Jurkat, Clone E6-1 (cell line): ENCODE measurements at places on chromosomes 7 and 10.

DNA sequence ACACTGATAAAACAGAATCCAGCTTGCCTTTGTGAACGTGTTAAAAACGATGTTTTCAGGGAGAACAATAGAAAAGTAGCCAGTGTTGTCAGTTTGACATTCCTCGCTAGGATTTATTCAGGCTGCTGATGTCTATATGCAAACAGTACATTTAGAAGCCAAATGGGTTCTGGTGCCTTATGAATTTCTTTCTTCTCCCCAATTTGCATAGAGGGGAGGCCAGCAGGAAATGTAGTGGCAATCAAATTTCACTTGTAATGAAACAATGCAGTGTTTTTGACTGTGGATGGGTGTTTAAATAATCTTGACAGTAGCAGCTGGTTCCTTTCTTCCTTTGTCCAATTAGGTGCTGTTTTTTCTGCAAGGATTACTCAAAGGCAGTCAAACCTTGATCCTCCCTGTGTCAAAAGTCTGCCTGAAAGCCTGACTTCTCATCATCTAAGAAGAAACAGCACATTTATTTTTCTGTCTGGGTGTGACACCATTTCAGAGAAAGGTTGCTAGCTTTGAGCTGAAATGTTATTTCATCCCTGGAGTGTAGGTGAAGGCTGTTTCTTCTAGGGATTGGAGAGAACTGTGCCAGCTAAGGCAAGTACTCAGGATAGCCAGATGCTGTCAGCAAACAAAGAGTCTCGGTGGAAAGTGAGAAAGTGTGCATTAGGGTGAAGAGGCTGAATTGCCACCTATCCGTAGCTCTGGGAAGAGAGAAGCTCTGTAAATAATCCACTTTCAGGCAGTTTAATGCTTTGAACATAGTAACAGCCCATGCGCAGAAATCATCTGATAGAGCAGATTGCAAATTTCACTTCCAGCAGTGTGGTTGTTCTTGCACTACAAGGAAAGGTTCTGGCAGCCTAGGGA is 36.6 kb upstream of the ZNRF2 start:
- DNase-seq, result no peak

GRCh38 chr10:126878594-126878993 is 26.6 kb upstream of the DOCK1 start:
- no peak for DNase-seq

DNA sequence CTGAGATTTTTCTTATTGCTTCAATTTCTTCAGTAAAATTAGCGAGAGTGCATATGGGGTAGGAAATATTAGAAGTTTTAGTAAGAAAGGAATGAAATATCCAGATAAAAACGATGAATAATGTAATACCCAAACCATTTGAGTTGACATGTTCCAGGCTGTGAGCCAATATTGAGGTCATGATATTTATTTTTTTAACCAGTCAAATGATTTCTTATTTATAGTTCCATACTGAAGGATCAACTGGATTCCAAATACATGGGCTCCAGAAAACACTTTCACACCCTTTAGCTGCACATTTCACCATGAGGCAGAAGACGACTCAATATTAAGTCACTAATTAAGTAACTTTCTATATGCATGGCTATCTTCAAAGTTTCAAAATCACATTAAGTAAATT is 312.5 kb downstream of the PPP1R3A start:
- no peak for DNase-seq

DNA sequence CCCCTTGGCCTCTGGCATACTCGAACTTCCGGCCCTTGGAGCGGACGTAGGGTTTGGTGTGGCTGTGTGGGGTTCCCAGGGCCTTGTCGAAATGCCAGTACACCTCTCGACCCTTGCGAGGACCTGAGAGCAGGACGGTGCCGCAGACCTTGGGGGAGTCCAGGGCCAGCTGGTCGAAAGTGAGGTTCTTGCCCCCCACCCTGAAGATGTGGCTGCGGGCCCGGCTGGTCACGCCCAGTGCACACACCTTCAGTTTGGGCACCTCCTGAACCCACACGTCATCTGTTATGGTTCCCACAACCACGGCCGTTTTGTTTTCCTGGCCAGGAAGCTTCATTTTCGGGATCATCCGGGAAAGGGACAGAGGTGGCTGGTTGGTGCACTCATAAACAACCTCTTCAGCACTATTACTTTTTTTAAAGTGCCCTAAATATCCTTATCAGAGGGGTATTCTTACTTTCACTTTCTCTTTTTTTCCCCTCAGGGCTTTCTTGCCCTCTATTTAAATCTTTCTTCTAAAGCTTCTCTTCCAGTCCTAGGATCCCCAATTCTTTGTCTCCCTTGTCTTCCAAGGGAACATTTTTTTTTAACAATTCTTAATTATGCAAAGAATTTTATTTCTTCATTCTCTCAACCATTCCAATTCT is 44.9 kb upstream of the FAM3C start:
- DNase-seq, result peak; percentile 4

DNA sequence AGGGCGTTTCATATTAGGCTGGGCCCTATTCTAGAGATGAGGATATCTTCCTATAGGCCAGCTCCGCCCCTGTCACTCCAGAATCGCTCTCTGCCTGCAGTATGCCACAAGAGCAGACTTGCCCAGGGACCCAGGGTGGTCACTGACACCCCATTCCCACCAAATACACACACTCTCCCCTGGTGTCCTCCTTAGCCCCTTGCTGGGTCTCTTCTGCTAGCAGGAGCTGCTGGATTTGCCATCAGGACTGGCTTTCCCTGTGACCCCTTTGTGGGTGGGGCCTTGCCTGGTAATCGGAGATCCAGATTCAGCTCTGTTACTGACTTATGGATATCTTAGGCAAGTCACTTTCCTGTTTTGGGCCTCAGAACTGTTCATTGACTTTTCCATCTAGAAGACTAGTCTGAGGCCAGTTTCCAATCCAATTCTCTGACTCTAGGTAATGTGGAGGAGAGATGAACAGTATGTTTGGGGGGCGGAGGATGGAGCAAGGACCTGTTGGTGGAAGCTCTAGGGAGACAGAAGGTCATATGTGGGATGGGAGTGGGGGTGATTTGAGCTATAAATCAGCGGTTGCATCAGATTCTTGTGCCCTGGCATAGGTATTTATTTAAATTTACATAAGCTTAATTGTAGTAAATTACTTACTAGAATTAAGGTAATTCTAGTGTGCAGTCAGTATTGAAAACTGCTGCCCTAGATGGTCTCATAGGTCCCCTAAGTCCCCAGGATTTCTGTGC is 1.6 kb downstream of the TSPAN15 start:
- DNase-seq, result no peak

GRCh38 chr10:6400331-6400730 is 179.7 kb downstream of the PRKCQ start:
- DNase-seq, result no peak

DNA sequence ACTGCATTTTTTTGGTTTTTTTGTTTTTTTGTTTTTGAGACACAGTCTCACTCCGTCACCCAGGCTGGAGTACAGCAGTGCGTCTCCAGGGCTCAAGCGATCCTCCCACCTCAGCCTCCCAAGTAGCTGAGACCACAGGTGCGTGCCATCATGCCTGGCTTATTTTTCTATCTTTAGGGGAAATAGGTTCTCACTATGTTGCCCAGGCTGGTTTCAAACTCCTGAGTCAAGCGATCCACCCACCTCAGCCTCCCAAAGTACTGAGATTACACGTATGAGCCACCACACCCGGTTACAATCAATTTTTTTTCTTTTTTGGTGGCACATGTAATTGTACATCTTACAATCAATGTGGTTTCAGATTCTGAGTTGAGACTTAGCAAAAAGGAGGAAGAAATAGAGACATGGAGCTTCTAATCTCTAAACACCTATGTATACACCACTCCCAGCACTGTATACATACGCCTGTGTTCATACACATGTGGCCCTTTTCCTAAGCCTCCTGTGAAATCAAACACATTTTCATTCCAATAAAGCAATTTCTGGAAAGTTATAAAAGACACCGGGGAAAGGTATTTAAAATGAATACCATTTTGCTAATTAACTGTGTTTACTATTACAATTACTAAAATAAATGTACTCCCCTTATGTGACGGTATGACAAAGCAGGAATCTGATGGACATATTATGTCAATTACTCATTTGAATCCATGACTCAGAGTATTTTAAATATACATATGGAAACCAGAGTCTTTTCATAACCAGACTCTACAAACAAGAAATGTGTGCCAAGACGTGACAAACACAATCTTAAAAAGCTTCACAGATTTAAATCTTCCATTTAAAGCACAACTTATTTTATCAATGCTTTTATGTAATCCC is 40.9 kb downstream of the SMURF1 start:
- DNase-seq, result no peak

DNA sequence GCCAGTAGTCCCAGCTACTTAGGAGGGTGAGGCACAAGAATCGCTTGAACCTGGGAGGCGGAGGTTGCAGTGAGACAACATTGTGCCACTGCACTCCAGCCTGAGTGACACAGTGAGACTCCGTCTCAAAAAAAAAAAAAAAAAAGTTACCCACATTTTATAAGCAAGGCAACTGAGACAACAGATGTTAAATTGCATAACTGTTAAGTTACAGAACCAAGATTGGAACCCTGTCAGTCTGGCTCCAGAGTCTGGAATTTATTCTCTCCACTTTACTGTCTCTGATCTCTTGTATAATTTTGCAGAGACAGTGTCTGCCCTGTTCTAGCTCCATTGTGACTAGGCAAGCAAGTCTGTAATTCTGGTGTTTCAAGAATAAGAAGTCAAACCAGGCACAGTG is 6.2 kb upstream of the ITGB1 start:
- no peak for DNase-seq

- no peak for DNase-seq
These were observed 348.0 kb downstream of the PHTF2 start for GRCh38 chr7:78146546-78146945.

- no peak for DNase-seq
These were observed 152.4 kb upstream of the ADO start for GRCh38 chr10:62652114-62652513.

GRCh38 chr10:32941357-32941756 is 16.7 kb downstream of the ITGB1 start:
- DNase-seq, result no peak

DNA sequence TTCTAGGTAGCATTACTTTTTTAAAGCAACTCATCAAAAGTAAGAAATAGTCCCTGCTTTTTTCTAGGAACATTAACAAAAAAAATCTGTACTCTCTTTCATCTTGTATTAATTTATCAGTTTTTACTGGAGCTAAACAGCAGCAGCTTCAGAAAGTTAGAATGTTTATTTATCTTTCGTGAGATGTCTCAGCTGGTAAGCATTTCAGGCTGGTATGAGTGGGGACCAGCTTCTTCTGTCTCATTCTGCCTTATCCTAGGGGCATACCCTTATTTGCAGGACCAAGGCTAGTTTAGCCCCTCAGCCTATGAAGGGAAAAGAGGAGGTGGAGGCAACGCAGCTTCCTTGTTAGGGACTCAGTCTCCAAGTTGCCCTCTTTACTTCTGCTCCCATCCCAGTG is 35.1 kb downstream of the LANCL2 start:
- DNase-seq, result no peak

GRCh38 chr7:110105307-110105706 is 985.6 kb upstream of the LRRN3 start:
- no peak for DNase-seq

GRCh38 chr7:69723663-69724062 is 125.4 kb downstream of the AUTS2 start:
- DNase-seq, result no peak

GRCh38 chr10:84152769-84153168 is 13.5 kb downstream of the GHITM start:
- DNase-seq, result no peak

DNA sequence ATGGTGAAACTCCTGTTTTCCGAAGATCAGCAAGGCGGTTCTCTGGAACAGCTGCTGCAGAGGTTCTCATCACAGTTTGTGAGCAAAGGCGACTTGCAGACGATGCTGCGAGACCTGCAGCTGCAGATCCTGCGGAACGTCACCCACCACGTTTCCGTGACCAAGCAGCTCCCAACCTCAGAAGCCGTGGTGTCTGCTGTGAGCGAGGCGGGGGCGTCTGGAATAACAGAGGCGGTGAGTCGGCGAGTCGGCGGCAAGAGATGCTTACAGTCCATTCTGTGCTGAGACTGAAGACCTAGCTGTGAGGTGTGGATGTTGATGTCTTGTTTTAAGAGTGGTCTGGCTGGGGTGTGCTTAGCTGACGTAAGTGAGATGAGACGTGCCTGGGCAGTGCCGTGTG is 16.2 kb upstream of the GET4 start:
- DNase-seq, result no peak

GRCh38 chr7:30188811-30189210 is 54.0 kb downstream of the MTURN start:
- no peak for DNase-seq

- no peak for DNase-seq
These were observed 11.9 kb upstream of the ERVW-1 start for GRCh38 chr7:92489634-92490033.

GRCh38 chr7:104341546-104341945 is 13.1 kb downstream of the LHFPL3 start:
- peak; percentile 1 for DNase-seq

GRCh38 chr7:155408651-155409586 is 49.0 kb upstream of the EN2 start:
- DNase-seq, result no peak

DNA sequence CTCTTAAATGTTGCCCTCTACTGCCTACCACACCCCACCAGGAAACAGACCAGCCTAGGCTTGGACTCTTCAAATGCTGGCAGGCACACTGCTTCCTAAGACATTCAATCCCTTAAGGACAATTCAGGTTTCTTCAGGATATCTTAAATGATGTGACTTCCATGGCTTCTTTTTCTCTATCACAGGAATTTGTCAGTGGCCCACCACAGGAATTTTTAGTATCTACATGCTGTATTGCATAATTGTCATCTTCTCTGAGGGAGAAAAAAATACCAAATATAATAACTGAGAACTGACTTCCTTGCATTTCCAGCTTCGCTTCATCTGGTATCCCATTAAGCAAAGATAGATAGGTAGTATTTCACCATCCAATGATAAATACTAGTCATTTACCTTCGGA is 129.3 kb downstream of the WNT2 start:
- no peak for DNase-seq

DNA sequence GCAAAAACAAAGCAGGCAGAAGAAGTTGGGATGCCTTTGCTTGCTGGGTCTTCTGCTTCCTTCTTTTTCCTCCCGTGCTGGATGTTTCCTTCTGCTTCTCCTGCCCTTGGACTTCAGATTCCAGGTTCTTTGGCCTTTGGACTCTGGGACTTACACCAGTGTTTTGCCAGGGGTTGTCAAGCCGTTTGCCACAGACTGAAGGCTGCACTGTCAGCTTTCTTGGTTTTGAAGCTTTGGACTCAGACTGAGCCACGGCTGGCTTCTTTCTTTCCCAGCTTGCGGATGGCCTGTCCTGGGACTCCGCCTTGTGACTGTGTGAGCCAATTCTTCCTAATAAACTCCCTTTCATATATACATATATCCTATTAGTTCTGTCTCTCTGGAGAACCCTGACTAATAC is 11.3 kb upstream of the LCOR start:
- DNase-seq, result no peak

- DNase-seq, result no peak
These were observed 50.5 kb upstream of the YAE1 start for GRCh38 chr7:39515534-39516228.

DNA sequence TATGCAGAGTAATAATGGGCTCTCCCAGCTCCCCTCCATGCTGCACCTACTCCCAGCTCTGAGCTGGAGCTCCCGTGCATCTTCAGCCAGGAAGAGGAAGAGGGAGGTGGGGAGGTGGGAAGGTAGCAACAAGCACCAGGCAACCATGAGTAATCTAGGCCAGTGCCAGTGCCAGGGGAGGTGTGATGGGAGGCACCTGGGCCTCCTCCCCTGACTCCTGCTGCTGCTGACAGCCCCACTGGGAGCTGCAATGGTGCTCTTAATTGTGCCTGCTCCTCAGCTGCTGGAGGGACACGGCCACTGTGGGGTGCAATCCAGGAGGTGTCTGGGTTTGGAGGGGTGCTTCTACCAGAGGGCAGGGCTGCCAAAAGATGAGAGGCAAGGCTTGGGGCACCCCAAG is 243.0 kb downstream of the PLXNA4 start:
- DNase-seq, result no peak
